ENCODE measurements at places on chromosomes 12 and 14.

DNA sequence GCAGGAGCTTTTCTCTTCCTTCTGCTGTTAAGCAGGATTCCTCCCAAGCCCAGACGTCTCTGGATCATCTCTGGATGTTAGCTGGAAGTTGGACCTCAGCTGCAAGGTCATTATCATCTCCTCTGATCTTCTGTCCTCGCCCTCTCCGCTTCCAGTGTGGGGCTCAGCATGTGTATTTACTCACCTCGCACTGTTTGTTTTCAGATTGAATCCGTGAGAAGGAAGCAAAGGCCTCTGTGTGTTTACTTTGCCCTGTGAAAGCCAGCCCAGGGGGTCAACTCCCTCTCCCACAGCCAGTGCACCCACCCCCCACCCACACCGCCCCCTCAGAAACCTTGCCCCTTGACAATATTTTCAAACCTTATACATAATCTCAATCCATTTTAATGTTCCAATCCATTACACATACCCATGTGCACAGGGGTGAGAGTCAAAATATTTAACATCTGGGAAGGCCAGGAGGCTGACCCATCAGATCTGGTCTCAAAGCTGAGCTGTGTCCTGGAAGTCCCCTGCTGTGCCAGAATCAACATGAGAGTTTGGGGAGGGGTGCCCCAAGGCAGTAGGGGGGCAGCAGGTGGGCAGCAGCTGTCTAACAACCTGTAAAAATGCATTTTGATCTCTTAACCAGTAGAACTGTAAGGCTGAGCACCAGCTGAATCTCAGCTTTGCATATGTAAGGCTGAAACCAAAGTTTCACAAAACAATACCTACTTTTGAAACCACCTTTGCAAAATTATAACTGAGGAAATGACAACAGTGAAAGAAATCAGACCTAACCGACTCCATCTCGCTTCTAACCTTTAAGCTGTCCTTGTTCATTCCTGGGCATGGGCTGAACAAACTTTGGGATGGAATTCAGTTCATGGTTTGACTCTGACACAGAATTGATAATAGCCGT, 157.9 kb downstream of the ZNF664 start:
- DNase-seq, result no peak

GRCh38 chr14:103716091-103716801, 636 bp downstream of the ZFYVE21 start:
- no peak for DNase-seq

- DNase-seq, result peak; percentile 57
Measured at GRCh38 chr14:101228949-101229541, 325.5 kb upstream of the RTL1 start.

DNA sequence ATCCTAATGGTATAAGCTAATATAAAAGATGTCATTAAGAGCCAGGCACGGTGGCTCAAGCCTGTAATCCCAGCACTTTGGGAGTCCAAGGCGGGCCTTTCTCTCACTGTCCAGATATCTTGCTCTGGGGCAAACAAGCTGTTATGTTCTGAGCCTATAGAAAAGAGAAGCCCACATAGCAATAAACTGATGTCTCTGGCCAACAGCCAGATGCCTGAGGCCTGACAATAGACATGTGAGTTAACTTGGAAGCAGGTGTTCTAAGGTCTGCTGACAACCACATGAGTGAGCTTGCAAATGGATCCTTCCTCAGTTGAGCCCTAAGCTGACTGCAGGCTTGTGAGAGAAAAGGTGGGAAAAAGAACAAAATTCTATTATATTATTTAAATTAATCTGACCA, 25.0 kb downstream of the YAF2 start:
- peak; percentile 89 for DNase-seq

- no peak for DNase-seq
Measured at GRCh38 chr14:63726499-63726898, 1.4 kb downstream of the SGPP1 start.

DNA sequence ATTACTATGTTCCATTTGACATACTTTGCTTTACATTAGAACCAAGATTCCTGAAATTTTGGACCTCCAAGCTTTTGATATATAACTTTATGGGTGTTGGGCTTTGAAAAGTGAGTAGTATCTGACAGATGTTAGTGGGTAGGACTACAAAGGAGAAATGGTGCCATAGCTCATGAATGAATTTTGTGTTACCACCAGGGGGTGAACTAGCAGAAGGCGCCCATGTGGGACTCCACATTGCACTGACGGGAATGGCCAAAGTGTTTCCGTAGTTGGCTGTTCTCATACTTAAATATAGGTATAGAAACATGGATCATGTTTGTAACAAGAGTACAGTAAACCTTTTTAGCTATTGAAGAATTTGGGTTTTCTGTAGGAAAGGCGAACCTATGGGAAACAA, 337.5 kb downstream of the FLRT2 start:
- DNase-seq, result no peak

All from islet precursor cell (in vitro differentiated cells).